ENCODE measurements at places on chromosomes 12 and 14.
A peak's percentile ranks its signal among the peaks of the same experiment; 100 is the strongest.

GRCh38 chr12:3468836-3469235 lies 22.2 kb upstream of the PRMT8 start:
- DNase-seq, result no peak

DNA sequence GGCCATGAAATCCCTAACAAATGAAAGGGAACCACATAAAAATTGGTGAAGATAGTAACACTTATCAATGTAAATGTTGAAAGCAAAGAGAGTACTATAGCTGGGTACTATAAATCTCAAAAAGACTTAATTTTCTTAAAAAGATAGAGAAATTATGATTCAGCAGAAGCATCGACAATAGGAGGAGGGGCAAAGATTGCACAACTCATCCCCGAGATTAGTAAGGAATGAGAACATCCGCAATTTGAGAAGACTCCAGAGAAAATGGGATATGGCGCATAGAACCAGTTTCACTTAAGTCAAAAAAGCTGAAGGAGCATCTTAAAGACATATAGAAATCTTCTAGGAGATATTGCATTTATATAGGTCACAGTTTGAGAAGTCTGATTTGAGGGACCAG lies 220.2 kb upstream of the SLC16A7 start:
- DNase-seq, result no peak

DNA sequence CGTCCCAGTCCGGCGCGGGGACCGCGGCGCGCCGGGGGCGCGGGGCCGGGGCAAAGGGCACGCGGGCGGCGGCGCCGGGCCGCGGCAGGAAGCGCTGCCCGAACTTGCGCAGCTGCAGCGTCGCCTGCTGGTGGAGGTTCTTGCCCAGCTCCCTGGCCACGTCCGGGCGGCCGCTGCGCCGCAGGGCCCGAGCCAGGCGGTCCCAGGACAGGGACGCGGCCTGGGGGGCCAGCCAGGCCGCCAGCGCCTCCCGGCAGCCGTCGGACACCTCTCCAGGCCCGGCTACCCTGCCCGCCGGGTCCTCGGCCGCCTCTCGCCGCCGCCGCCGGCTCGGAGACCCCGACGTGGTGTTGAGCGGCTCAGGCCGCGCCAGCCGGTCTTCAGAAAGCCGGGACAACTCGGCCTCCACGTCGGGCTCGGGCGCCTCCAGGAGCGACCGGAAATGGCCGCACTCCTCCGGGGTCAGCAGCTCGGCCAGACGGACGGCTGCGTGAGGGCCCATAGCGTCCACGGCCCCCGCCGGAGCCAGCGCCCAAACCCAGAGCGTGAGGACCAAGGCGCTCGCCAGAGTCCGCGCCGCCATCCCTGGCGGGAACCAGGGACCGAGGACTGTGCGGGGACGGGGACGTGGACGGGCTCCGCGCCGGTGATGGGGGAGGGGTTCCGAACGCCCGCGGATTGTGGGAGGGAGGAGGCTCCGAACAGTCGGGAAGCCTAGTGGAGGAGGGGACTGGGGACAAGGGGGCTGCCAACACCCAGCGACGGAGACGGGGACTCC lies 34.0 kb downstream of the FIGNL2 start:
- peak; percentile 76 for DNase-seq

DNA sequence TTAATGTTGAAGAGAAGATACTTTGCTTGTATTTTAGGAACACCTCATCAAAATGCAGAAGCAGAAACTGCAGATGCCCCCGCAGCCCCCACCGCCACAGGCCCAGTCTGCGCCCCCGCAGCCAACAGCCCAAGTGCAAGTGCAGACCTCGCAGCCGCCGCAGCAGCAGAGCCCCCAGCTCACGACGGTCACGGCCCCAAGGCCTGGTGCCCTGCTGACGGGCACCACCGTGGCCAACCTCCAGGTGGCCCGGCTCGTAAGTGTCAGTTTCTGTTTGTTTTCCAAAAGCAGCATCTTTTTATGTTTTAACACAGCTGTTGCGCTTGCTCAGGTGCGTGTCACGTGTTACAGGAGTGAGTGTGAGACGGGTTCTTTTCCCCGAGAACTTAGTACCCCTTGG lies 79.5 kb downstream of the DDX51 start:
- DNase-seq, result no peak

GRCh38 chr12:85280165-85280983 lies at the start of gene ALX1:
Gene ALX1, plus strand, starts transcription at chr12:85280220. Its CDS starts 42 bp downstream, at chr12:85280262.
- no peak for DNase-seq

DNA sequence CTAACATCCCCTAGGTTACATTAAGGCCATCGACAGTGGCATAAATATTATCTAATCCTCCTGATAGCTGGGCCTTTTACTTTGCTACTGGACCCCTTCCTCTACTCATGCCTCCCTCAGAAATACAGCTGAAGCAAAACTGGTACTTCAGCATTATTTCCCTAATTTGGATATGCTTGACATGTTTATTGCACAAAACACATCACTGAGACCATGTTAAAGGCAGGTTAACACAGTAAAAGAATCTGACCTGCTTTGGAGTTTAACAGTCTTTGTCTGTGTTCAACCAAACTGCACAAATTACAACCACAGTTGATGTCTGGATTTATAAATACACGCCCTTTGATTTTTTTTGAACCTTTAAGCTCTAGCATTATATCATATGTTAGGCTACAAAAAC lies 156.6 kb downstream of the FOXA1 start:
- DNase-seq, result no peak

DNA sequence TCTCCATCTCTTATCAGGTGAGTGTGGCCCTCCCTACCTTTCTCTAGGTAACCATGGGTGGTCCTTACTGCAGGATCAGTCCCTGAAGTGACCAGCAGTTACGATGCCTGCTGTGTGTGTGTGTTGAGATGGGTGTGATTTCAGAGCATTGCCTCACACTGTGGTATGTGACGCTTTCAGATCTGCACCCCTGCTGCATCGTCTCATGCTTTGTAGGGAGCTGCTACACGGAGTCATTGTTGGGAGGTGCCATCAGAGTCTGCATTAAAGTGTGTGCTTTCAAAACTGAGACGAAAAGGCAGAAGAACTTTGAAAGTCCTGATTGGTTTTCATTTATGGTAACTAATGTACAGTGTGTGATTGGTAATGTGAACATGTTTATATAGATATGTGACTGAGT lies 150.5 kb downstream of the PELI2 start:
- no peak for DNase-seq

GRCh38 chr12:88303335-88303734 lies 161.2 kb downstream of the TMTC3 start:
- no peak for DNase-seq

All from stimulated activated CD4-positive, alpha-beta T cell treated with anti-CD3 and anti-CD28 coated beads, Interleukin-4, amount 100 ng/mL, for 1 hour (primary cell).